ENCODE measurements at places on chromosomes 7 and 10. TPM values are rescaled to one million over a fixed set of nuclear protein-coding genes. Genes with fewer than 3 reads are reported as not detected.

- peaks cover 16% of the 10 kb centered on the region for H3K36me3 ChIP-seq
- no peak overlapping the region for H3K27ac ChIP-seq
- H3K4me3 ChIP-seq = no peak overlapping the region
- DNase-seq = no peak
These were observed 19.9 kb downstream of the ELN start for GRCh38 chr7:74047804-74048380.

TRRAP gene
- 13.6 TPM for total RNA-seq

GLI3 gene
- 7.6 TPM for total RNA-seq

- no peak overlapping the region for H3K27ac ChIP-seq
- H3K4me3 ChIP-seq = no peak overlapping the region
- no peaks in the 10 kb centered on the region for H3K4me1 ChIP-seq
- peaks cover 6% of the 10 kb centered on the region for H3K27me3 ChIP-seq
- DNase-seq = no peak
These were observed 108.8 kb downstream of the GLRX3 start for GRCh38 chr10:130244928-130245495.

- no peak overlapping the region for H3K4me3 ChIP-seq
- no peaks in the 10 kb centered on the region for H3K4me1 ChIP-seq
- no peak overlapping the region for H3K27ac ChIP-seq
- no peak for DNase-seq
- H3K36me3 ChIP-seq = no peaks in the 10 kb centered on the region
These were observed 33.8 kb downstream of the RAMP3 start for GRCh38 chr7:45191396-45191795.

DNA sequence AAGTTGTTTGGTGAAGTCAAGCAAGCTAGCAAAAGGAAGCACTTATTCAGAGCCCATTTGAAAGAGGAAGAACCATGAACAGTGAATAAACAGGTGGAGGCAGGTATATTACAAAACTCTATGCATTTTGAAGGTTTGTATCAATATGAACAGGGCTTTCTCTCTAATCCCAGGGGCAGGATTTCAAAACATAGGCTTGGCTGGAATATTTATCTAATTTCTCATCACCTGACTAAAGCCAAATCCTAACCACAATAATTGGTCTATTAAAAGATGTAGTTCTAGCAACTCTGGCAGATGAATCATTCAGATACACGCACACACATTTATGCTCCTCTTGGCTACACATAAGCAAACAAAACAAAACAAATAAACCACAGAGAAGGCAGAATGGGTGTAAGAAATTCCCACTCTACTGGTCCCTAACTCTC is 554.4 kb downstream of the INHBA start:
- no peak overlapping the region for H3K4me3 ChIP-seq
- H3K4me1 ChIP-seq = no peaks in the 10 kb centered on the region
- no peaks in the 10 kb centered on the region for H3K36me3 ChIP-seq
- H3K27ac ChIP-seq = no peak overlapping the region
- DNase-seq = no peak

GRCh38 chr10:53489335-53490182 is 717.0 kb upstream of the MBL2 start:
- no peak for DNase-seq
- no peaks in the 10 kb centered on the region for H3K36me3 ChIP-seq
- no peak overlapping the region for H3K27ac ChIP-seq
- no peaks in the 10 kb centered on the region for H3K27me3 ChIP-seq
- H3K4me1 ChIP-seq = no peaks in the 10 kb centered on the region

GRCh38 chr10:82394122-82394521 is 519.1 kb downstream of the NRG3 start:
- no peaks in the 10 kb centered on the region for H3K36me3 ChIP-seq
- DNase-seq = peak; percentile 12
- H3K27ac ChIP-seq = no peak overlapping the region
- no peak overlapping the region for H3K4me3 ChIP-seq
- H3K4me1 ChIP-seq = no peaks in the 10 kb centered on the region

- no peaks in the 10 kb centered on the region for H3K27me3 ChIP-seq
- no peaks in the 10 kb centered on the region for H3K36me3 ChIP-seq
- H3K27ac ChIP-seq = no peak overlapping the region
- no peaks in the 10 kb centered on the region for H3K4me1 ChIP-seq
- no peak overlapping the region for H3K4me3 ChIP-seq
These were observed 203.5 kb upstream of the RNF32 start for GRCh38 chr7:156437021-156437614.

POLL gene
- total RNA-seq = 11.3 TPM

GRCh38 chr10:24606021-24606420 is 117.7 kb downstream of the ARHGAP21 start:
- no peaks in the 10 kb centered on the region for H3K27me3 ChIP-seq
- H3K4me1 ChIP-seq = no peaks in the 10 kb centered on the region
- H3K27ac ChIP-seq = no peak overlapping the region
- H3K36me3 ChIP-seq = peaks cover 18% of the 10 kb centered on the region

Data from muscle of leg (tissue), 16 donors.